Activated CD8-positive, alpha-beta memory T cell treated with anti-CD3 and anti-CD28 coated beads for 48 hours (primary cell): ENCODE measurements at places on chromosomes 12 and 14.

GRCh38 chr12:121823727-121824115 is 19.9 kb downstream of the SETD1B start:
- DNase-seq = no peak

- DNase-seq = no peak
These were observed 51.9 kb upstream of the KCNMB4 start for GRCh38 chr12:70314145-70314544.

DNA sequence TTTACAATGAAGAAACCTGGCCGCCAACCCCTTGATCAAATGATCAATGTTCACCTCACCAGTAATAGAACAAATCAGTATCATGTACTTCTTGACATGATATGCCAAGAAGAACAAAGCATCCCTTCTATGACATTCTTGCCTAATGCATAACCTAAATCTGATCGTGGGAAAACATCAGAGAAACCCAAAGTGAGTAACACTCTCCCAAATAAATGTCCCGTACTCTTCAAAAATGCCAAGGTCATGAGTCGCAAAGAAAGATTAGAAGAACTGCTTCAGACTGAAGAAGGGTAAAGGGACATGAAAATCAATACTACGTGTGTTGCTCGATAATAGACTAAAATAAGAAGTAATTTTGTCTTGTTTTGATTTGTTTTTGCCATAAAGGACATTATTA is 11.4 kb upstream of the SLC25A3 start:
- no peak for DNase-seq

- DNase-seq = no peak
These were observed 92.9 kb downstream of the TMEM30B start for GRCh38 chr14:61188196-61188595.

DNA sequence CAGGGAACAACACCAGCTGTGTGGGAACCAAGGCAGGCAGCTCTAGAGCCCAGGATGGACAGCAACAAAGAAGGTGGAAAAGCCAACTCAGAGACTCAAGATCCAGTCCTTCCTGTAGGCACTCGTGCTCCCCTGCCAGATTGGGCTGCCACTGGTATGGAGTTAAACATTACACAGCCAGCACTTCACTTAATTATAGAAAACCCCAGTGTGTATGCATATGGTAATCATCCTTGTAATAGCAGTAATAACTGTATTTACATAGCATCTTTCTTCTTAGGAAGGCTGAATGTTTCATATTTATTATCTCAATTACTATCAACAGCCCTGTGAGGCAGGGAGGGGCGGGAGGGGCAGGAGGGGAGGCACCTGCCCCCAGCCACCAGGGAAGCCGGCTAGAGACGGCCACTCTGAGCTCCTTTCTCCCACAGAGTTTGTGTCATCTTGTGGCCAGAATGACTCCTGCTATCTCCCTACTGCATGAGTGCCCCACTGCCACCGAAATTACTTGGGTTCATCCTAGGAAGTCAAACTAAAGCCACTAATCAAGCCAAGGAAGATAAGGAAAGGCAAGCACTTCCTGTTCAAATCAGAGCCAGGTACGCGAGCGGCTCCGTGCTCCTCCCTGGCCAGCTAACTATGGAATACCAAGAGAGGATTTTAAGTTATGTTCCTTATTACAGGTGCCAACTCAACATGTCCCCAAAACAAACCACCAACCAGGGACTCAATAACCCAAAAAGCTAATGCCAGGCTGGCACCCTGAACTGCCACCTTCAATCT is 15.7 kb upstream of the RAB35 start:
- DNase-seq = no peak

DNA sequence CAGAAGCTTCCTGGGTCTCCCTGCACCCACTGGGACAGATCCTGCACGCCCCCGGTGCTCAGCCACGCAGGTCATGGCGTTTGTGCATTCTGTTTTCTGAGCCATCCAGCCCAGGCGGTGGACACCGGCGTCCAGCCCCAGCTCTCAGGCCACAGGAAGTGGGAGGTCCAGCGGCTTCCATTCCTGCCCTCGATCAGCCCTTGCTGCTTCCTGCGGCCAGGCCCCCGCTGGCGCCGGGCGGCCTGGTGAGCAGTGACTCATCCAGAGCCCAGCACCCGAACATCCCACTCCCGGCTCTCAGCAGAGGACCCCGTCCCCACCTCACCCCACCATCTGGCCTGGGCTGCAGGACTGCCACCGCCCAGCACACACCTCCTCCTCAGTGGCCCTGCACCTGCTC is 18.0 kb upstream of the NUDT14 start:
- no peak for DNase-seq

DNA sequence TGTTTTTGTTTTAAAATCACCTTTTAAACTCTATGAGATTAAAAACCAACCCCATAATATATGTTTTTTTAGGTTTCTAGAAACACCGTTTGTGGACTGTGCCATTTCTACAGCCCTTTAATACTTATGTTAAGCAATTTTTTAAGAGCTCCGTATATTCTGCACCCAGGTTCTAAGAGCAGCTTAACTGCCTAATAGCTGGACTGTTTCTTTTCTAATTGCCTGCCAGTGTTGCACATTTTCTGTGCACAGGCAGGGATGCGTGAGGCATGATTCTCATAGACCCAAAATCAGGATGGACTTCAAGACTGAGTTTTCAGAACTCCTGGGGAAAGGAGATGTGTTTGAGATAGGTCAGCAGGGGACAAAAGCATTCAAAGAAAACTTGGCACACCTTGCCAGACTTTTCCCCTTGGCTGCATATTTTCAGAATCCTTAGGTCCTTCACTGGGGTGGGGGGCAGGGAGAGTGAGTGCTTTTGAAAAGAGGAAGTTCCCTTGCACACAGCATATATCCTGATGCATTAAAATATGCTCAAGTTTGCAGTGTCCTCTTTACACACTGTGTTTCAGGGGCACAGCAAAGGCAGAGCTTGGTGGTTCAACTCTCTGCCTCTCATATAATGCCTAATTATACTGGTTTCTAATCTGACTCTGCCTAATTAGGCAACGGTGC is 27.9 kb downstream of the TMEM30B start:
- DNase-seq = no peak

DNA sequence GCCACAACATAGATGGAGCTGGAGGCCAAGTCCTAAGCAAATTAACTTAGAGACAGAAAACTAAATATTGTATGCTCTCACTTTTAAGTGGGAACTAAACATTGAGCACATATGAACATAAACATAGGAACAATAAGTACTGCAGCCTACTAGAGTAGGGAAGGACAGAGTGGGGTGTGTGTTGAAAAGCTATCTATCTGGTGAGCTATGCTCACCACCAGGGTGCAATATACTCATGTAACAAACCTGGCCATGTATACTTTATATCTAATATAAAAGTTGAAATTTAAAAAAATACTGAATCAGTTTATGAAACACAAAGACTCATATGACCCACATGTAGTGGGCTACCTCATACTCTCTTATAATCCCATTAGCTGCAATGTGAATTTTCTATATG is 1305.0 kb downstream of the LRFN5 start:
- no peak for DNase-seq

- no peak for DNase-seq
These were observed 35.3 kb downstream of the MSRB3 start for GRCh38 chr12:65313719-65314317.
